Ammon's horn (tissue), 1 donor: ENCODE measurements at places on chromosomes 16 and 17.

GRCh38 chr16:59212492-59213024 is 478.4 kb upstream of the GOT2 start:
- DNase-seq: no peak

DNA sequence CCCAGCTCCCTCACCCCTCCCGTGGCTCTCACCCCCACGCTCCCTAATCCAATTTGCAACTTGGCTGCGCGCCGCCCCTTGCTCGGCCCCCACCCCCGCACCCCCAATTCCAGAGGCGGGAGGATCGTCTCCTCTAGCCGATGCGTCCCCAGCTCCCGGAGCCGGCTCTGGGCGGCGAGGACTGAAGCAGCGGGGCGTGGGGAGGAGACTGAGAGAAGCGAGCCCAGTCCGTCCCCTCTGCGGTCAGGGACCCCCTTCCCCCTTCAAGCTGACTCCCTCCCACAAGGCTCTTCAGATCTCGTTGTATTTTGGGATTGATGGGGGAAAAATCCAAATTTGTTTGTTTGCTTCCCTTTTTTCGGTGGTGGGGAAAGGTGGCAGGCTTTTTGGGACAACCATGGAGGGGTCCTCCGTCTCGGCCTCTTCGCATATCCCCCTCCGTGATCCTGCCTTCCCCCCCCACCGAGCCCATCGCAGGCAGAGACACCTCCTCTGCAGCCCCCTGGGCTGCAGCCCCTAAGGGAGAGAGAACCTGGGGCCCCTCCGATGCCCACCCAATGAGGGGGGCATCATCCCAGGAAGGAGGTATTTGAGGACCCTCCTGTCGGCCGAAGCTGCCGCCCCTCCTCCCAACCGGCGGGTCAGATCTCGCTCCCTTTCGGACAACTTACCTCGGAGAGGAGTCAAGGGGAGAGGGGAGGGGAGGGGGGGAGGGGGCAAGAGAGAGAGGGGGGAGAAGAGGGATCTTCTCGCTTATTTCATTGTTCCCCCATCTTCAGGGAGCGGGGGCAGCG is 466 bp downstream of the NEUROD2 start:
- no peak for DNase-seq

DNA sequence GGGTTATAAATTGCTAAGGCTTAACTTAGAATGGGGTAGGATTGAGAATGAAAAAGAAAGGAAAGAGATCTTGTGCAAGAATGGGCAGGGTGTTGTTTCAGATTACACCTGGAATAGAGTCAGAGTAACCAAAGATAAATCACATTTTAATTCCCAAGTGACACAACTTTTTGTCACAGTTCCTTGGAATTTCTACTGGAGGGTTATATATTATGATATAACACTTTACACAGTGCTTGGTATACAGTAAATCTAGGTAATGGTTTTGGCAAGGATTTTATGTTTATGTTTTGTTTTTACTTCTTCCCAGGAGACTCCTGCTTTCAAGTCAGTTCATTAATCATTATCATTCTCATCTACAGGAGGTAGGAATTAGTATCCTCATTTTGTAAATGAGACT is 115.7 kb upstream of the KCNJ16 start:
- DNase-seq: no peak

DNA sequence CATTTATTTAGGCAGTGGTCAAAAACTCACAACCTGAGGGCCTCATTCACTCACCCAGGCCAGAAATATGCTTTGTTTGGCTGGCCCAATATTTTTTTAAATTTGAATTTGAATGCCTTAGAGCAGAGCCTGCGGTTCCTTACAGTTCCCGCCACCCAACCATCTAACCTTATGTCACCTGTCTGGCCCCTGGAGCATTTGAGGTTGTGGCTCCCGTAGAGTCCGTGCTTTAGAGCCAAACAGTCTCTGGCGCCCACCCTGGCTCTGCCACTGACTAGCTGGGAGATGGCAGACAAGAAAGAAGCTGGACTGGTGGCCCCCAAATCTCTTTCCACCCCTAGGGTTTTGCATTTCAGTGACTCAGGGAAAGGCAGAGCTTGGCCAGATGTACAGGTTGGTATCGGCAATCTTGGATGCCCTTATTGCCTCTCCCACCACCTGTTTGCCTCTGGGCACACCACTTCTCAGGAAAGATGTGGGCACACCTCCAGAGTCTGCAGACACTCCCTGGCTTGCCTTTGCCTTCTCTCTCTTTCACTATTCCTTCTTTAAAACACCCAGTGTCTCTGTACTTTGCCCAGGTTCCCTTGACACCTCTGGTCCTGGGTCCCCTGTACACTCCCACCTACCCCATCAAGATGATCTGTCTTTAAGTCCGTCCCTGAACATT is 1.9 kb upstream of the MAP3K14 start:
- no peak for DNase-seq

GRCh38 chr16:12417030-12417814 is 386.5 kb downstream of the CPPED1 start:
- DNase-seq: no peak

- DNase-seq: no peak
These were observed 5.7 kb downstream of the FN3K start for GRCh38 chr17:82740906-82741759.

GRCh38 chr16:73006026-73006425 is 41.9 kb downstream of the ZFHX3 start:
- DNase-seq: no peak

DNA sequence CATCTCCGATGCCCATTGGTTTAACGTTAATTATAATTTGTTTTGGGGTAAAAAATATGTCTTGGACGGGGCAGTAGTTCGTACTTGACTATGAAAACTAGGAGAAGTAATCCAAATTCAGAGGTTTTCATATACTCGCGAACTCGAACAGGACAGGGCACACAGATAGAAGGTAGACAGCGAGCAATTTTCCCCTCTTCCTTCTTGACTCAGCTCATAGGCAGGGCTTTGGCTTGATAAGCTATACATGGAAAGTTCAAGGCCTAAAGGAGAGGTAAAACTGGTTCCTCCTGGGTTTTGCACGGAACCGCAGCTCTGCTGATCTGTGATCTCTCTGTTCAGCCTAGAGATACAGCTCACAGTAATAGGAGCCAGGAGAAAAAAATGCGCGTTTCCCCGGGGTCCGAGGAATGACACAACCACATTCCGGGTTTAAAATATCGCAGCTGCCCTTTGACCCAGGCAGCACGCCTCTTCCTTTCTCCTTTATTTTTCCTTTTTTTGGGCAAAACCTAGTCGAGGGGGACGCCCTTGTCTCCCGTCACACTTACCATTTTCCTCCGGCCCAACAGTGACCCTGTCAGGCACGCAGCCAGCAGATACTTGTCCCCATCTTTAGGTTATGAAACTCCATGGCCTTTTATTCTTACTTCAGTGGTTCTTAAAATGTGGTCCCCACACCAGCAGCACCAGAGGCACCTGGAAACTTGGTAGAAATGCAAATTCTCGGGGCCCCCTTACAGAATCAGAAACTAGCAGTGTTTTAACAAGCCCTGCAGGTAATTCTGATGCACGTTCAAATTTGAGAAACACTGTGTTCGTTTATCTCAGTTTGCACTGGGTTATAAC is 1.7 kb upstream of the LASP1 start:
- DNase-seq: no peak

GRCh38 chr17:7715936-7716886 is 1.3 kb upstream of the DNAH2 start:
- no peak for DNase-seq

GRCh38 chr17:81608082-81608481 is 28.8 kb downstream of the NPLOC4 start:
- DNase-seq: no peak

DNA sequence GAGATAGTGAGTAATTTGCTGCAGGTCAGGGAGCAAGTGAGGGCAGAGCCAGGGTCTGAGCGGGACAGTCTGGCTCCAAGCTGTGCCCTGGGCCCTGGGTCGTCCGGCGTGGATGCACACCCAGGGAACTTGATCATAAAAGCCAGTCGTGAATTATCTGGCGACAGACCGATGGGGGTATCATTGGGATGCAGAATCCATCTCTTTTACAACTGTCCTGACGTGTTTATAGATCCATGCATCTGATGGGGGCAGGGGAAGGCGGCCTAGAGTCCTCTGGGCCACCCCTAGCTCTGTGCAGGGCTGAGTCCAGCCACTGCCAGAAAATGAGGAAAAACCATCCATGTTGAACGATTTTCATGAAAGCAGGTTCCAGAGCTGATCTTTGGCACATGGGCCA is 332.8 kb downstream of the C16orf95 start:
- DNase-seq: no peak

- no peak for DNase-seq
These were observed 3.0 kb downstream of the HEATR9 start for GRCh38 chr17:35865412-35866340.
